HS-27A (cell line): ENCODE measurements at places on chromosomes 6 and 20.

- no peak for DNase-seq
Measured at GRCh38 chr6:121499666-121500065, 64.2 kb downstream of the GJA1 start.

- no peak for DNase-seq
Measured at GRCh38 chr6:158026901-158027589, 45.4 kb downstream of the SYNJ2 start.

DNA sequence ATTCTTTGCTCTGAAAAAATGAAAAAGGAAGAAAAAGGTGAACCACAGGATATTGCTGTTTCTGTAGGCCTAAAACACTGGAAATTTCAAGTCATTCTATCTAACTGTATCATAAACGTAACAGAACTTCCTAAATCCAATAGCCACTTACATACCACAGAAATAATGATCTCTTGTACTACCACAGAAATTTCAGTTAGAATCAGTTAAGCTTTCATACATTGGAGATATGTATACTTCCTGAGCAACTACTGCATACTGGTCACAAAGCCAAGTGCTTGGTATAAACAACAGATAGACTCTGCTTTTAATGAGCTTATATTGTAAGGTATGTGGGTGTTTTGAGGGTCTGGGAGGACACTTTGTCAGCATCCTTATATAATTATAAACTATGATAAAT lies 38.6 kb downstream of the VTA1 start:
- DNase-seq = no peak

GRCh38 chr20:16069389-16070010 lies 503.7 kb downstream of the KIF16B start:
- no peak for DNase-seq

- no peak for DNase-seq
Measured at GRCh38 chr20:38392356-38392755, 42.8 kb downstream of the SNHG17 start.

DNA sequence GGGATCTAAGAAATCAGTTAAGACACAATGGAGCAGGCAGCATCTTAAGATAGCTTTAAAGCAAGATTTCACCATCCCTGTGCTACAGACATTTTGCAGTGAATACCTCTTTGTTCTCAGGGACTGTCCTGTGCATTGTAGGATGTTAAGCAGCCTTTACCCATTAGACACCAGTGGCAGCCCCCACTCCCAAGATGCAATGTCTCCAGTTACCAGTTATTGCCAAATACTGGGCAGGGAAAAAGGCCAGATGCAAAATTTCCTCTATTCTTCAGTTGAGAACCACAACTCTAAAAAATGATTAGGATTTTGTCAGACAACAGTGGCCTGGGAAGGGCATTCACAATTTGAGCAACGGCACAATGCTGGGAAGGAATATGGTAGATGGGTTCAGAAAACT lies 6.1 kb downstream of the FBXO5 start:
- no peak for DNase-seq

GRCh38 chr20:44495257-44495656 lies 19.6 kb downstream of the TTPAL start:
- no peak for DNase-seq

DNA sequence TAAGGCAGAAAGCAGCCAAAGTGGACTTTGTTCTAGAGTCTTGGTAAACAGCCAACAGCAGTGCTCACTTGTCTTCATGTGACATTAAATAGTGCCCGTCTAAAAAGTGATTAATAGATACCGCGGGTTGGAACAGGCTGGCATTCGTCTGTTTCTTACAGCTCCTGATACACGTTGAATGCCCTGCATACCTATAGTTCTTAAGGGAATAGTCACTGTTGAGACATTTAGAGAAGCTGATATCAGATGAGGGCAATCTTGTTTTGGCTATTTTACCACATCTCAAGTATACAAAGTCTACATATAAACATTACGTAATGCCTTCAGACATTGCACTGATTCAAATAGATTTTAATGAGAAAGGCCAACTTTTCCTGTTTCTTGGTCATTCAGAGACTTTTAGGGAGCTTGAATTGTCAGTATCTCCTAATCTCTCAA lies 374.9 kb upstream of the FLRT3 start:
- DNase-seq = peak; percentile 92

- no peak for DNase-seq
Measured at GRCh38 chr6:142810952-142811514, 133.9 kb downstream of the HIVEP2 start.

- DNase-seq = no peak
Measured at GRCh38 chr6:26379292-26379691, 3.6 kb upstream of the BTN2A2 start.

DNA sequence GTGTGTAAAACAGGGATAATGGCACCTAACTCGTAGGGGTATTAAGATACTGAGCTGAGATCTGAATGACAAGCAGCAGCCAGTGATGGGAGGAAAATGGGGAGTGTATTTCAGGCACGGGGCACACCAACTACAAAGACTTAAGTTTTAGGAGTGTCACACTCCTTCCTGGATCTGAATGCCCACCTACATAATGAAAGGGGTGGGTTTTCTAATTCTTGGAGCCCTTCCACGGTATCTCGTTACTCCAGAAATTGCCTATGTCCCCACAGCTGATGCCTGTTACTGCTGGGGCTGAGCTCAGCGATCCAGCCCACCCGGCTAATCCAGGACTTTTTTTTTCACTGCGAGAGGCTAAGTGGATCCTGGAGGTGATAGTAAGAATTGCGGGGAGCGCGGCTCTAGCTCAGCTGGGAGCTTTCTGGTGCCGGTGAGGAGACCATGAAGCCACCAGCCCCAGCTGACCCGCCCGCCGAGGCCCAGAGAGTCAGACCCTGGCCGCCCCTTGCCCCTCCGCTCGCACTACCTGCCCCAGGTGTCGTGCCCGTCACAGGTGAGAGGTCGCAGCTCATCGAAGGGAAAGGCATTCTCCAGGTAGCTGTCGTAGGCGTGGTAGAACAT lies 727 bp downstream of the EDEM2 start:
- DNase-seq = no peak

- DNase-seq = no peak
Measured at GRCh38 chr6:35072698-35073055, 68.5 kb downstream of the TCP11 start.

- DNase-seq = peak; percentile 39
Measured at GRCh38 chr6:30396833-30397479, 52.0 kb downstream of the RPP21 start.

DNA sequence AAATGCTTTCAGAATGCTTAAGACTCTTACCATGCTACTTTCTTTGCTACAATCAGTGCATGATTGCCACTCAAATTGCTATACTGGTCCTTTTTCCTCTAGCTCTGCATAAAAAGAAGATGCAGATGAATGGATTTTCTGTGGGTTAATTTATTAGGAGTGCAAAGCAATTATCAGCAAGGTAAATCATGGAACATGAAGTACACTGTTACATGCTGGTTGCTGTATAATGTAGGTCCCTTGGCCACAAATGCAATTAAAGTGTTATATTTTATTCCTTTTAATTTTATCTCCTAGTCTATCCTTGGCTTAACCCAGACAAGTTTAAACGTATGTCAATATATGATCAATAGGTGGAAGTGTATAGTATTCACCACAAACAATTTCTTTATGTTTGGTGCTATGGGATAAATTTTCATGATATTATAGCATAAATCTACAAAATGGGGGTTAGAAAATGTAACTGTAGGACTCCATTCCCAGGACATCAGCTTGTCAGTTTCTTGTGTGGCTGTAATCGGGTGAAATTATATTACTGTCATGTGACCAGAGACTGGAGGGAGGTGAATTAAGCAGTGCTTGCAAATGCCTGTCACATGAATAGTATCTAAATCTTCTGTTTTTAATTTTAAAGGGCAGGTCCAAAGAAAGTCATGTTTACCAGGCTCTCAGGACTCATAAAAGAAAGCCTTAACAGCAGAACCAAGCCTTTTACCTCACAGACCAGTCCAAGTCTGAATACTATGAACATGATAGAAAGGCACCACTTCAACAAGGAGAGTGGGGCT lies 176.9 kb upstream of the ID4 start:
- DNase-seq = no peak

DNA sequence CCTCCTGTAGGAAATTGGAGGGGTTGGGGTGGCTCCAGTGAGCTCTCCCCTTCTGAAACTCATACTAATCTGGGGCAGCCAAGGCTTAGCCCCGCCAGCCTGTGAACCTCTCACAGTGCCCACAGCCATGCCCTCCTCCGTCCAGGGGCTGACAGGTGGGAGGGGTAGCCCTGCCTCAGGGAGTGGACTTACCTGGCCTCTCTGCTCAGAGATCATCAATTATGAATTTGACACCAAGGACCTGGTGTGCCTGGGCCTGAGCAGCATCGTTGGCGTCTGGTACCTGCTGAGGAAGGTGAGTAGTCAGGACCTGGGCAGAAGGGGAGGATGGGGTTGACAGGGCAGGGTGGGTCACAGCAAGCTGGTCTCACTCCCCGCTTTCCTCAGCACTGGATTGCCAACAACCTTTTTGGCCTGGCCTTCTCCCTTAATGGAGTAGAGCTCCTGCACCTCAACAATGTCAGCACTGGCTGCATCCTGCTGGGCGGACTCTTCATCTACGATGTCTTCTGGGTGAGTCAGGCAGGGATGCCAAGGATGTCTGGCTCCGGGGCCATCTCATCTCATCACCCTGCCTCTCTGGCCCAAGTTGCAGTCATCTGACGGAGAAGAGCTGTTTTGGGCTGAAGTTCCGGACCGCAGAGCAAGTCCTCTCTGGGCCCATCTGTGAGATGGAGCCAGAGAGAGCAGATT lies 34.7 kb downstream of the HM13 start:
- DNase-seq = no peak

- no peak for DNase-seq
Measured at GRCh38 chr6:156685823-156686222, 91.4 kb upstream of the ARID1B start.

DNA sequence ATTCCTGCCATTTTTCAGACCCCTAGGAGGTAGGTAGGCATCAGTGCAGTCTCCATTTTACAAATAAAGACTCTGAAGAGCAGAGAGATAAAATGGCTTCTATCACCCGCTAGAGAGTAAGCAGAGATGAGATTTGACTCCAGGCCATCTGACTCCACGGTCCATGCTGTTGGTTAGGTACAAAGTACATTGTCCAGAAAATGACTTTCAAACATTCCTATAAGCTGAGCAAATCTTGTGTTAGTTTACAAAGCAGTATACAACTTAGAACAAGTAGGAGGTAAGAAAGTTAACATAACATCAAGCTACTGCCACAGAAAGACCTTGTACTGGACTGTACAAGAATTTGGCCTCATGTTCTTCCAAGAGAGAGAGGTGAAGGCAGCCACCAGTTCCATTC lies 14.9 kb downstream of the BTN1A1 start:
- no peak for DNase-seq

- DNase-seq = no peak
Measured at GRCh38 chr6:4803343-4803744, 27.1 kb downstream of the CDYL start.

DNA sequence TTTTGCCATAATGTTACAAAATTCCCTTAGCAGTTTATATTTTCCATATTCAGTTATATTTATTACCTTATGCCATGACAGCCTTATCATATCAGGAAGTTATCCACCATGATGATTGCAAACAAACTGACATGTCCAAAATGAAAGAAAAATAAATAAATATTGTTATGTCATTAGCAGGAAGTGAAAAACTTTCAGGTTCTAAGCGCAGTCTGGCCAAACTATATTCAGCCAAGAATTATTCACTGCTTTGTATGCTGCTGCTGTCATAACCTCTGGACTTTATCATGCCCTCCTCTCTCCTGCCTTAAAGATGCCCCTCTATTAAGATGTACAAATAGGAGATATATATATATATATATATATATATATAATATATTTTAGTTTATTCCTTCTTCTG lies 27.7 kb upstream of the DEFB112 start:
- DNase-seq = no peak

- DNase-seq = no peak
Measured at GRCh38 chr6:144908004-144908403, 622.9 kb downstream of the UTRN start.

DNA sequence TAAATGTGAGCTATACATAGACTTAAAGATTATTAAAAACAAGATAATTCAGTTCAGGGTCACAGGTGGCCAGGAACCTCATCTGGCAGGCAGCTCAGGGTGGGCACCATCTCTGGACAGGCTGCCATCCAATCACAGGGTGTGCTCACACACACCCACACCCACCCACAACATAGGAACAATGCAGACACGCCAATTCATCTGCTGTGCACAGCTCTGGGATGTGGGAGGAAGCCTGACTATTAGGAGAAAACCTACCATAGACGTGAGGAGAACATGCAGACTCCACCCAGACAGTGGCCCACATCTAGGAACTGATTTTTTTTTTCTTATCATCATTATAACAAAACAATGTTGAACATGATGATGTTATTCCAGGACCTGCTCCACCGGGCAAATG lies 286.7 kb downstream of the PRL start:
- DNase-seq = no peak

DNA sequence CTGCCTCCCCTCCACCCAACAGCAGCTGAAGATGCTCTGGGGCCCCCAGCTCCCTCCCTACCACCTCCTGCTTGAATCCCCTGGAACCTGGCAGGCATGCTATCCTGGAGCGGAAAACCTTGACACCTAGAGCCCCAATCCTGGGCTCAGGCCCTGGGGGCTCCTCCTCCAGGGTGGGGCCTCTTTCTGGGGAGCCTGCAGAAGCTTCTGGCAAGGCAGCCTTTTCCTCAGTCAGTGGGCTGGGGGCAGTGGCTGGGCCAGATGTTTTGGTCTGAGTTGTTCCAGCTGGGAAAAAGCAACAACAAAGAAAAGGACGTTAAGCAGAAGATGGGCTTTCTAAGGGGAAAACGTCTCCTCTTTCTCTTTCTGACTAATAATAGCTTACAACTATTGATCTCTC lies 21.1 kb downstream of the KIAA1755 start:
- DNase-seq = no peak

GRCh38 chr20:51712501-51713212 lies 55.5 kb downstream of the ATP9A start:
- no peak for DNase-seq

DNA sequence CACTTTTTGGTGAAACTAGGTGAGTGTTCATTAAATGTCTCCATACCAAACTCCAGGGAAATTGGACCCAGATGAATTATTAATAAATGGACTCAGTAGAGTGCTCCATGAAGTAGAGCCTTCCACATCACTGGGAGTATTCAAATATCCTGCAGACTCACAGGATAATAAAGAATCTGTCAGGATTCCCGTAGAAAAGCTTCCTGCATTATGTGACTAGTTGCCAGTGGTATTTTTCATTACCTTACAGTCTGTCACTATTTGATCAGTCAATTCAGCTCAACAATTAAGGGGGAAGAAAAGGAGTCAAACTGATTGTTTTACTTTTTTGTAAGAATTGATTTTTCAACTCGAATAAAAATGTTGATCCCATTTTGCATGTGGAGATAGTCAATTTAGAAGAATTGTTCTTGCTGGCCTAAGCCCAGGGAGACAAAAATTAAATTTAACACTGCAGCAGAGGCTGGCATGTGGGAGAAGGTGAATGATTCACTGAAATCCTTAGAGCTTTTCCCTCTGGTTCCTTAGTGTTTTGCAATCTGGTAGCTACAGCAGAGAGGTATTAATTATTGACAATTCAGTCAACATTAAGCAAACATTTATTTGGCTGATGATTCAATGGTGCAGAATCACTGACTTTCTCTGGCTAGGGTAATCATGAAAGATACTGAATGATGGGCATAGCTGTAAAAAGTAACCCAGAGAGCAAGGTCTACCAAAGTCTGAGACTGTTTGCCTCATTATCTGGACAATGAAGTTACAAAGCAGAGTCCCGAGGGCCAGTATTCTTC lies 442.4 kb downstream of the CD83 start:
- DNase-seq = no peak

- no peak for DNase-seq
Measured at GRCh38 chr6:98747273-98747672, 87.1 kb upstream of the POU3F2 start.

GRCh38 chr6:145233955-145234354 lies 501.4 kb downstream of the EPM2A start:
- DNase-seq = no peak
